Fibroblast of pulmonary artery (primary cell): ENCODE measurements at places on chromosomes 5 and 9.
A peak's percentile ranks its signal among the peaks of the same experiment; 100 is the strongest.

DNA sequence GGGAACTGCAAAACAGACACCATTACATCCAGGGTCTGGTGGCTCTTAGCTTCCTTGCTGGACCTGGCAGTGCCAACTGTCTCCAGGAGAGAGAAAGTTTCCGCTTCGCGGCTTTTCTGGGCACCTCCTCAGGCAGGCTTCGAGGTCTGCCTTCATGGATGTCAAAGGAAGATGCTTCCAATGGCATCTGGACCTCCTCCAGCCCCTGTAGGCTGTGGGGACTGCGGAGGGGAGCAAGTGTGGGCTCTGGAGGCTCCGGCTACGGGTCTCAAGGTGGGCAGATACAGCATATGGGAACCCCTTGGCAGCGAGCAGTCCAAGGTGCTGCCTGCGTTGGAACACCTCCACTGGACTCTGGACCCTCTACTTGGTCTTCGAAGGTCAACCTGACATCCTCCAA lies 6.0 kb downstream of the C9orf50 start:
- DNase-seq, result no peak

GRCh38 chr9:108983885-108984284 lies 29.4 kb downstream of the CTNNAL1 start:
- DNase-seq, result no peak

DNA sequence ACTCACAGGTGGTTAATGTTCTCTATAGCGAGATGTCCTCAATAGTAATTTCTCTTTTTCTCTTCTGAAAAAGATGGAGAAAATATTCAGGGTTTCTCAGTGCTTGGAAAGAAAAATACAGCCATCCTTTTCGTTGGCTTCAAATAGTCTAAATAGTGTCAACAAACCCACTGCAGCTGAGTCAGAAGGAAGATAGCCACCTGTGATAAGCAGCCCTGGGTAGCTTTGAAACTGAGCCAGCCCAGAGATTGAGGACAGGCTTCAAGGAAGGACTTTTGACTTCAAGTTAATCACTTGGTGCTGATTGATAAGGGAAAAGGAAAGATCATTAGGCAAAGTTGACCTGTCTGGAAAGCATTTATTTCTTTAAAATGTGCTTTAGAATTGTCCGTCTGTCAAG lies 78.7 kb upstream of the TYRP1 start:
- DNase-seq, result no peak

DNA sequence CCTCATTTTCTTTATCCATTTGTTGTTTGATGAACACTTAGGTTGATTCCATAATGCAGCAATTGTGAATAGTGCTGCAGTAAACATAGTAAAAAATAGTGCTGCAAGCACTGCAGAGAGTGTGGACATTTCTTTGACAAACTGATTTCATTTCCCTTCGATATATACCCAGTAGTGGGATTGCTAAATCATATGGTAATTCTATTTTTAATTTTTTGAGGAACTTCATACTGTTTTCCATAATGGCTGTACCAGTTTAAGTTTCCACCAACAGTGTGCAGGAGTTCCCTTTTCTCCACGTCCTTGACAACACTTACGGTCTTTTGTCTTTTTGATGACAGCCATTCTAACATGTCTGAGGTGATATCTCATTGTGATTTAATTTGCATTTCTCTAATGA lies 138.2 kb upstream of the PLPPR1 start:
- no peak for DNase-seq

DNA sequence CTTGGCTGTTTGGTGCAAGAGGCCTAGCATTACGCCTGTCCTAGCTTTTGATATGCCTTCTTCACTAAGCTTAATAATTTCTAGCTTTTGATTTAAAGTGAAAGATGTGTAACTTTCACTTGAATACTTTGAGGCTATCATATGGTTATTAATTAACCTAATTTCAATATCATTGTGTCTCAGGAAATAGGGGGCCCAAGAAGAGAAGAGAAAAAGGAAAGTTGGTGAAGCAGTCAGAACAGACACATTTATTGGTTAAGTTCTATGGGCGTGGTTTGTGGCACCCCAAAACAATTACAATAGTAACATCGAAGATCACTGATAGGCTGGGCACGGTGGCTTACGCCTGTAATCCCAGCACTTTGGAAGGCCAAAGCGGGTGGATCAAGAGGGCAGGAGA lies 40.9 kb upstream of the F2RL2 start:
- DNase-seq, result no peak

GRCh38 chr5:68277431-68277830 lies 61.9 kb downstream of the PIK3R1 start:
- DNase-seq, result peak; percentile 34

DNA sequence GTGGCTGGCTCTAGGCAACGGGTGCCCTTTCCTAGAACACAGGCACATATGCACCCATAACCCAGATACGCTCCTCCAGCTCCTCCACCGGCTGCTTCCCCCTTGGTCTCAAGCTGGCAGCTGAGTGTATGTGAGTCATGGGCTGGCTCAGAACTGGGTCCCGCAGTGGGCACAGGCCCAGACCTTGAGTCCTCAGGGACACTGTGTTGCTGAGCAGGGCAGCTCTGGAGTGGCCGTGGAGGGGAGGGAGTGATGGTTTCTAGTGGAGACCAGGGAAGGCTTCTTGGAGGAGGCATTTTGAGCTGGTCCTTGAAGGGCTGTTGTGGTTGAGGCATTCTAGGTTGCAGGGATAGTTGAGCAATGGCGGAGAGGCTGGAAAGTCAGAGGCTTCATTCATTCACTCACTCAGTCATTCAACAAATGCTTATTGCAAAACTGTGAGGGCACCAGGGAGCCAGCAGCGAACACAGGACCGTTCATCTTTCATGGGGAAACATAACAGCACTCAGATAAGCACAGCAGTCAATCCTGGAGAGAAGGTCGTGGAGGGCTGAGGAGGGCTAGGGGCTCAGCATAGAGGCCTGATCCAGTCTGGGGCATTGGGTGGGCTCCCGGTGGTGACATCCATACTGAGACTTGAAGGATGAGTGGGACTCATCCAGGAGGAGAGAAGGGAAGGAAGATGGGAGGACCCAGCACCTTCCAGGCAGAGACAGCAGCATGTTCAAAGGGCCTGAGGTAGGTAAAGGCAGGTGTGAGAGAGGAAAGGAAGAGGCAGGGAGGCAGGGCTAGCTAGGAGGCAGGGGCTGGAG lies 2.4 kb downstream of the BBLN start:
- peak; percentile 34 for DNase-seq

DNA sequence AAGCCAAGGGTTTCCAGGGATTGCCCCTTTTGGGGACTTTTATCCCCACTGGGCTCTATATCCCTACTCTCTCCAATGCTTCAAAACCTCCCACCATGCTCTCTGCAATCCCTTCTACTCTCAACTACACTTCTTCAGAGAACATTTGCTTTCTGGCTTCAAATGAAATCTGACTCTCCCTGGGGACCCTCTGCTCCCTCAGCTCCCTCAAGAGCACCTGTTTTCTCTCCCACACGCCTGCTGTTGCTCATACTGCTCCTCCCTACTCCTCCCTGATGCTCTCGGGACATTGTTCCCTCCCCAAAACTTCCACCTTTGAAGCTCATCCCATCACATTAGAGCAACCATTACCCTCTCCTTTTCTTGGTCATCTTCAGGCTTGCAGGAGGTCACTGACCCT lies 344.9 kb downstream of the CDK5RAP2 start:
- no peak for DNase-seq

GRCh38 chr9:110309681-110310080 lies 28.0 kb downstream of the TXNDC8 start:
- no peak for DNase-seq

- peak; percentile 23 for DNase-seq
Observed at GRCh38 chr9:124574534-124575375, 67.6 kb upstream of the NR5A1 start.

GRCh38 chr5:139863855-139864558 lies 68.4 kb downstream of the PSD2 start:
- peak; percentile 59 for DNase-seq

DNA sequence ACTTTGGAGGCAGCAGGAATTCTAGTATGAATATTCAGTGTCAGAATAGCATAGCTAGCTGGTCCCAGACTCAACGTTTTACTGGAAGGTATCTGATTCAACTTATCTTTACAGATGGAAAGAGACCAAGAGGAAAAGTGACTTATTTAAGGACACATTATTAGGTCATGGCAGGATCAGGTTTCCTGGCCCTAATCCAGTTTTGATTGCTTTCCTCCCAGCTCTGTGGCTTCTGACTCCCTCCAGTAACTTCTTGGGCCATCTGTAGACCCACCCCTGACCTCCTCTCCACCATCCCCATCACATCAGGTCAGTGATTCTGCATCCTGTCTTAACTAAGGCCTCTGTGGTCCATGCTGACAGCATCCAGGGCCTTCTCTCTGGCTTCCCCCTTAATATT lies 38.4 kb downstream of the SH3TC2 start:
- DNase-seq, result no peak

DNA sequence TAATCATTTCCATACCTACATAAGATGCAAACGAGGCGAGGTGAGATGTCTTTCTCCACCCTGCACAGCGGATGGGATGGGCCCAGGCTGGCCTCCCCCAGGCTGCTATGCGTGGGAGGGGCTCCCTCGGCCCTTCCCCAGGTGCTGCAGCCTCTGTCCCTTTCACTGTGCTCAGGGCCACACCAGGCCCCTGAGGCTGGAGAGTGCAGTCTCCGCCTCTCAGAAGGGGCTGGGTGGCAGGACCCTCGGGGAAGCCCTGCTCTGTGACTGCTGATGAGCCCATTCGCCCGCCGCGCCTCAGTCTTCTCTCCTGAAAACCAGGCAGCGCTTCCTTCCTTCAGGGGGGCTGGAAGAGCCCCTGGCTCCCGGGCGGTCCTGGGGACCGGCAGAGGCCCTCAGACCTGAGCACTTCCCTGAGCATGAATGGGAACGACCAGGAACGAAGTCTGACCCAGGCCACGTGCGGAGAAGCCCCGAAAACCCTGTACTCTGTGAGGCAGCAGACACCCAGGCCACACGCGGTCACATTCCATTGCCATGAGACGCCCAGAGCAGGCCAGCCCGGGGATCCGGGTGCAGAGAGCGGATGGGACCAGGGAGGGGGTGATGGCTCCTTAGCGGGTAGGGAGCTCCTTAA lies 21.9 kb upstream of the NOTCH1 start:
- peak; percentile 75 for DNase-seq

DNA sequence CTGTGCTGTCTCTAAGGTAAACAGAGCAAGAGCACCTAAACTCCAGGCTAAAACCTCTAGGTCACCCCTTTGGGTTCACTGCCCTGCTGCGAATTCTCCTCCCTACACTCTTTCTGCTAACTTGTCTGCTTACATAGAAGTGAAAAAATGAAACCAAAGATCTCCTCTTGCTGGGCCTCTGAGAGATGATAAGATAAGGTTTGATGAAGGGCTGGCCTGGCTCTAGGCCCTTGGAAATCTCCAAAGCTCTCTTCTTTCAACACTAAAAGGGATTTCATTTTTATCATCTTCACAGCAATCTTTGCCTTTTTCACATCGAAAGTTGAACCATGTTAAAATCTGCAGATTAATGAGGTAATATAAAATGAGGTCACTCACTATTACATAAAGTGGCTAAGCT lies 450.8 kb upstream of the TLE4 start:
- no peak for DNase-seq

GRCh38 chr5:122351416-122352157 lies 39.5 kb downstream of the SNCAIP start:
- DNase-seq, result no peak

DNA sequence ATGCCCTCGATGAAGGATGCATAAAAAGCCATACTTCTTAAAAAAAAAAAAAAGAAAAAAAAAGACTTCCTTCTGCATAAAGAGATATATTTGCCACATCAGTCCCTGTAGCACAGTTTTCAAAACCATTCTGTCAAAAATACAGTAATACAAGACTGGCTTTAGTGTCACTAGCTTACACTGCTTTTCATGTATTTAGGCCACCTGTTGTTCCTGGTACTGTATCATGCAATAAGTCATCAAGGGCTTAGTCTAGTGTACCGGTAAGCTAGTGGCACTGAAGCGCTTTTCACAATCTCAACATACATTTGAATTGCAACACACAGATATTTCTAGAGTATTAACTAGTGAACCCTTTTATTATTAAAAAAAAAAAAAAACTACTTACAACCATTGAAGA lies 231.2 kb downstream of the NFIB start:
- no peak for DNase-seq

GRCh38 chr5:55347786-55348185 lies 40.0 kb downstream of the MTREX start:
- no peak for DNase-seq

- no peak for DNase-seq
Observed at GRCh38 chr9:20144197-20144596, 355.4 kb upstream of the SLC24A2 start.

GRCh38 chr5:141811287-141812155 lies 66.7 kb downstream of the PCDH1 start:
- DNase-seq, result no peak

DNA sequence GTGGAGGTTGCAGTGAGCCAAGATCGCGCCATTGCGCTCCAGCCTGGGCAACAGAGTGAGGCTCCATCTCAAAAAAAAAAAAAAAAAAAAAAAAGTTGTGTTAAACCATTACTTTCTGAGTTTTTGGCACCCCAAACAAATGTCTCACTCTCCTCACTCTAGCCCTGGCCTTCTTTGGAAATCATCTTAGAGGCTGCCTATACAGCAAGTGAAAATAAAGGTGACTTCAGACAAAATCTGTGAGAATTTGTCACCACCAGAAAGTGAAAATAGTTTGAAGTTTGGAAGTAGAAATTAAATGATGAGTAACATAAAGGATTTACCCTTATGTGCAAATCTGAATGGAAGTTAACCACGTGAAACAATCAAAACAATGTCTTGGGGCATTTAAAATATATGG lies 7.2 kb upstream of the ZNF131 start:
- no peak for DNase-seq

DNA sequence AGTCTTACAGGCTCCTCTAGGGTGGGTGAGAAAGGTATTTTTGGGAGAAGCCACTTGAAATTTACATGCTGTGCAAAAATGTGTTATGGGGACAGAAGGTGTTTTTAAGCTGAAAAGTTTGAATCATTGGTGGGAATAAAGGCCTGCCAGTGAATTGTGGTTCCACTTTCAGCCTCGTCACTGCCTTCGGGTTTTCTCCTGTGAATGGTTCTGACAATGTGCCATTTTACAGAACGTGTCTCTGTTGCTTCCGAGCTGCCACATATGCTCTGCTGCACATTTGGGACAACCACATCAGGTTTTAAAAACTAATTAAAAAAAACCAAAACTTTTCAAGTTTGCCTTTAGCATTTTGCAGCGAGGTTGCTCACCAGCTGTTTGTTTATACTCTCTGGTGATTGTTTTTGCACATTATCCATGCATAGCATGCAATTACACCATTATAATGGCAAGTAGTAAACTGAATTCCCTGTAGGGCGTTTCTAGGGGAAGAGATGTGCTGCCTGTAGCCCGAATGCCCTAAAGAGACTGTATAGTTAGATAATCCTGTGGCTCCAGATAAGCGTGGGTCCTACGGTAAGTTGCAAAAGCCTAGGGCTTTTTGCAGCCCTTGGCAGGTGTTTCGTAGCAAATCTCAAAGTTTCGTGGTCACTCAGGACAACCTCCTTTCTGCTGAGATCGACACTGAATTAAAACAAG lies 40.1 kb upstream of the SUB1 start:
- no peak for DNase-seq

- DNase-seq, result no peak
Observed at GRCh38 chr9:27367175-27367798, 70.3 kb upstream of the EQTN start.

- DNase-seq, result peak; percentile 90
Observed at GRCh38 chr5:93677359-93677891, 64.0 kb downstream of the POU5F2 start.

GRCh38 chr9:91726406-91727100 lies 223.5 kb downstream of the ROR2 start:
- no peak for DNase-seq

GRCh38 chr5:150559088-150559487 lies 51.2 kb downstream of the NDST1 start:
- no peak for DNase-seq
